AG08396 (cell line): ENCODE measurements at places on chromosomes 7 and 10.

- DNase-seq: no peak
These were observed 109.2 kb upstream of the TRIM24 start for GRCh38 chr7:138350701-138351357.

DNA sequence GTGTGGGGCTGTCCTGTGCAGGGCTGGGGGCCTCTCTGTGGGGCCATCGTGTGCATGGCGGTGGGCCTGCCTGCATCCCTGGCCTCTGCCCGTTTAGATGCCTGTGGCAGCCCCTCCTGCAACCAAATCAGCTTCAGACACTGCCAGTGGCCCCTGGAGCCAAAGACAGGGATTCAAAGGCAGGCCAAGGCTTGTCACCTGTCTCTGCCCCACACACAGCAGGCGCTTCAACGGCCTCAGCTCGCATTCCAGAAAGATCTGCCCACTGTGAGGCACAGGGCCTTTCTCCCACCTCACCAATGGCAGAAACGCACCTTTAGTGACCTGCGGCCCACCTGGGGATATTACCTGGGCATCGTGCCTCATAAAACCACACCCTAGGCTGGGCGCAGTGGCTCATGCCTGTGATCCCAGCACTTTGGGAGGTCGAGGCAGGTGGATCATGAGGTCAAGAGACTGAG, 46.0 kb downstream of the INSIG1 start:
- no peak for DNase-seq

DNA sequence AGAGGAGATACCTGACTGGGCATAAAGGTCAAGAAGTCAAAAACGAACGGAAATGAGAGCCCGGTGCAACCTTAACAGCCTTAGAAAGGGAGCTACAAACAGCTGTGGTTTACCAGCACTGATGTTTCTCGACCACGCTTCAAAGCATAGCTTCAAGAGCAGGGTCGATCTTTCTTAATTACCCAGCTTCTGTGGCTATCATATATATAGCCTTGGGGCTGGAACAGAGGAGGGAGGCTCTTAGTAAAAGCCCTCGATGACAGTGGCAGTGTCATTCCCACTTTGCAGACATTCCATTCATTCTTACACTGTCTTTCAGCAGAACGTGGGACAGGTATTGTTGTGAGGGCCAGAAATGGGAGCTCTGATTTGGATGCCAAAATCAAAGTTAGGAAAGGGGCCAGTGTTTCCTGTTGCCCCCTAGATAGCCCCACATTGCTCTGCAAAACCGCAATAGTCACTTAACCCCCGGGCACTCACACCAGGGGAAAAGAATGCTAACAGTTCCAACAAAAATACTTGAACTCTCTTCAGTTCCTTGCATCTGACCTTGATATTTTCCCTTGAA, 141.5 kb downstream of the MTPAP start:
- DNase-seq: no peak

- no peak for DNase-seq
These were observed 241.5 kb upstream of the PTER start for GRCh38 chr10:16195178-16195769.

- DNase-seq: no peak
These were observed 161.5 kb upstream of the ZNF804B start for GRCh38 chr7:88597941-88598425.

- DNase-seq: no peak
These were observed 66.6 kb downstream of the CAV1 start for GRCh38 chr7:116591202-116592040.

DNA sequence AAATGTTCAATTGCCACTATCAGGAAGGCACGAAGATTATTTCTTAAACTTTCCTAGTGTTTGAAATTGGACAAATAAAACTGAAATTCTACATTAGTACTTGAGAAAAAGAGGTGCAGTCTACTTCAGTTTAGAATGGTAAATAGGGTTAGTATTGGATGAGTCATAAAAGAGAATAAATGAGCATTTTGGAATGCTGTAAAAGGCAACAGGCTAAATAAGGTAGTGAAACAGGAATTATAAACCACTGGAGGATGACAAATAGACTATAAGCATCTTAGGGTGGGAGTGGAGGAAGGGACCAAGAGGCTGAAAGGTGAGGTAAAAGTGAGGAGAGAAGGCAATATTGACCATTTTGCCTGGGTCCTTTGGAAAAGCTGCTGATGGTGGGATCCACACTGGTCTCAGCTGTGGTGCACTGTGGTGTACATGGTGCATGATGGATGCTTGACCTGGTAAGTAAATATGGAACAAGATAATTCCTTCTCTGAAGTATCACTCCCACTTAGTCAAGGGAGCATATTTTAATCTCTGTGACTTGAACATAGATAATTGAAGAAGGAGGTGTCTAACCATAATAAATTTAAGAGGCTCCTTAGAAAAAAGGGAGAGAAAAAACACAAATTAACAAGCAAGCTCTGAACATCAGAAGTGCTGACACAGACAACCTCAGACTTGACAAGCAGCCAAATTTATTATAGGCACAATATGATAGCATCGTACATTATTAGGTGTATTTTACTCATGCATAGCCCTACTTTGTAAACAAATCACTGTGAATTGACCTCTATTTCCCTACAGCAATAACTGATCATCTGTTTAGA, 76.4 kb upstream of the SCIN start:
- no peak for DNase-seq

- DNase-seq: no peak
These were observed 242.2 kb upstream of the GRB10 start for GRCh38 chr7:51024867-51025266.

DNA sequence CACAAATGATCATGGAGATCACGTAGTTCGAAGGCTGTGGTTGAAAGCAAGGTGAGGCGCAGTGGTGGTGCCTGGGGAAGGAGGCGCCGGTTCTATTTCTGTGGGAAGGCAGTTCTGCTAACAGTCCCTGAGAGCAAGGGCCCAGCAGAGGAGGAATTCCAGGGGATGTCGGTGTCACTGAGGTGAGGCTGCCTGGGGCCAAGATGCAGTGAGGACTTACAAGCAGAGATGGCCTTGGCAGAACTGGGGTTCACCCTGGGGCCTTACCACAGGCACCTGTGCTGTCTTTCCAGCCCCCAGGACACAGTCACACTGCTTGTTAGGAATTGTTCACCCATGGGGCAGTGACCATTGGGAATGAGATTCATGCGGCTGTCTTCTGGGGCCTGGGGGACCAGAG, 26.7 kb downstream of the GBX1 start:
- DNase-seq: no peak

DNA sequence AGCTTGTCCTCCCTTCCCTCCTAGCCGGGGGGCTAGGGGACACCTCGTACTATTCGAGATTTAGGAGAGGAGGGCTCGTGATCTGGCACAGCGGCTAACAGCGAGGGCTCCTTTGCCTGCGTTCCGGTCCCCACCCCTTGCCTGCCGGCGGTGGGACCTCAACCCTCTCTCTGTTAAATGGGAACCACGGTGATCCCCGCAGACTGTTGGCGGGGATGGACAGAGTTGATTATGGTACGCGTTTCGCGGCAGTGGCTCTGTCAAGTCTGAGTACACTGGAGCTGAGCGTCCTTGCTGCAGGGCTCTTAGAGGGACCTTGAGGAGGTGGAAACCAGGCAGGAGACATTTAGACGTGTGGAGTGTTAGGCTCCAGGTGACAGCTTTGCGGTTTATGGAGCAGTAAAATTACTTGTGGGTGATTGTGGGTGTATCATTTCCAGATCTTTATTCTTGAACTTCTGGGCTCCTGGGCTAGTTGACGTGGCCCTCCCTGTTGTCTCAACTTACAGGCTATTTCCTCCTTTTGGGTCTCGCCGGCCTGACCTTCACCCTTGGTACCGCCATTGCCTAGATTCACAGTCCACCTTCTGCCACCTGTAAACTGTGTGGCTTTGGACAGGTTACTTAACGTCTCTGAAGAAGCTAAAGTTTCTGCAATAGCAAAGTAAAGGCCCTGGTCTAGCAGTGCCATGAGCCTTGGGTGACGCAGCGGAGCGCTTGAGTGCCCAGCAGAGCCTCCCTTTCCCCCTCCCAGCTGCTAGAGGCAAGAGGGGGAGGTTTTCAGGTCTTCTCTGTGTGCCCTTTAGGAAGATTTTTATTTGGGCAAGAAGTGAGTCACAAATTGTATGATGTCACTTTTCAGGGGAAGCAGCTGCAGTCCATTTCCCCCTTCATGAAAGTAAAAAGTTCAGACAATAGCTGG, 739 bp downstream of the CASP7 start:
- DNase-seq: peak; percentile 36

GRCh38 chr10:15738270-15738925, 18.7 kb upstream of the ITGA8 start:
- DNase-seq: no peak

DNA sequence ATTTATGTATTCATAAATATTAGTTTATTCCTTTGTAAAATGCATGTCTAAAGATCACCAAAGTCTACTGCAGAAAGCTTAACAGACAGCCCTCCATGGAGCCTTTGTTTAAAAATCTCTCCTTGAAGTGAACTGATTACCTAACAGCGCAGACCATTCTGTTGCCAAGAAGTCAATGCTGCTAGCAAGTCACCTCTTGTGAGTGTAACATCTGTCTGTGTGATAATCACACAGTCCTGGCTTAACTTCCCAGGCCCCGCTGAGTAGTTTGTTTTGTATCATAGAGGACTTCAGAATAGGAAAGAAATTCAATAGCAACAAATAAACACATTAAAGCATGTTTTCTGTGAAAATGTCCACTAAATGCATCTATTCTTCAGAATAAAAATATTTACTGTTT, 435.3 kb upstream of the IGFBP3 start:
- DNase-seq: no peak

DNA sequence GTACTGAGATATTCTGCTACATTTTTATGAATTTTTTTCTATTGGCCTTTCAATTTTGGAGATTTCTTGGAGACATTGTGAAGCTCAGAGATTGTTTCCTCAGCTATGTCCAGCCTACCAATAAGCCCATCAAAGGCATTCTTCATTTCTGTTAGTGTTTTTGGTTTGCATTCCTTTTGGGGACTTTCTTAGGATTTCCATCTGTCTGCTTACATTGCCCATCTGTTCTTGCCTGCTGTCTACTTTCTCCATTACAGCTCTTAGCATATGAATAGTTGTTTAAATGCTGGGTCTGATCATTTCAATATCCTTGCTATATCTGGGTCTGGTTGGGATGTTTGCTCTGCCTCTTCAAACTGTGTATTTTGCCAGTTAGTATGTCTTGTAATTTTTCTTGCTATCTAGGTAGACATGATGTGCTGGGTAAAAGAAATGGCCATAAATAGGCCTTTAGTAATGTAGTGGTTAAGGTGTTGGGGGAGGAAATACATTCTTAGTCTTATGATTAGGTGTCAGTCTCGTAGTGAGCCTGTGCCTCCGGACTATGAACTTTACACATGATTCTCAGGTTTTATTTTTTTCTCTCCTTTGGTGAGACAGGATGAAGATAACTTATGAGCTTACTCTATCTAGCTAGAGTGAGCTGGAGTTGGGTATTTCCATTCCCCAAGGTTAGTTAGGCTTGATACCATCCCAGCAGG, 32.6 kb upstream of the NME8 start:
- no peak for DNase-seq

DNA sequence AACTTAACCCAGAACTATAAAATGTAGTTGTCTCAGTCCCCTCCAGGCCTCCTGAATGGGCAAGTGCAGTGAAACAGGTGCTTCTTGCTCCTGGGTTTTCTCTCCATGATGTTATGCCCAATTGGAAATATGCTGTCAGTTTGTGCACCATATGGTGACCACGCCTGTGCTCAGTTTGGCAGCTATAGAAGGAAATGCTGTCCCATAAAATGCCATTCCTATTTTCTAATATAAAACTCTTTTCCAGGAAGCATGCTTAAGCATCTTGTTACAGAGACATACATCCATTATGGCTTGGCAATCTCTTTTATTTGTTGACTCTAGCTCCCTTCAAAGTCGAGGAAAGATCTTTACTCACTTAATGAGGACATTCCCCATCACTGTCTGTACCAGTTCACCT, 45.2 kb downstream of the FGFBP3 start:
- DNase-seq: no peak

DNA sequence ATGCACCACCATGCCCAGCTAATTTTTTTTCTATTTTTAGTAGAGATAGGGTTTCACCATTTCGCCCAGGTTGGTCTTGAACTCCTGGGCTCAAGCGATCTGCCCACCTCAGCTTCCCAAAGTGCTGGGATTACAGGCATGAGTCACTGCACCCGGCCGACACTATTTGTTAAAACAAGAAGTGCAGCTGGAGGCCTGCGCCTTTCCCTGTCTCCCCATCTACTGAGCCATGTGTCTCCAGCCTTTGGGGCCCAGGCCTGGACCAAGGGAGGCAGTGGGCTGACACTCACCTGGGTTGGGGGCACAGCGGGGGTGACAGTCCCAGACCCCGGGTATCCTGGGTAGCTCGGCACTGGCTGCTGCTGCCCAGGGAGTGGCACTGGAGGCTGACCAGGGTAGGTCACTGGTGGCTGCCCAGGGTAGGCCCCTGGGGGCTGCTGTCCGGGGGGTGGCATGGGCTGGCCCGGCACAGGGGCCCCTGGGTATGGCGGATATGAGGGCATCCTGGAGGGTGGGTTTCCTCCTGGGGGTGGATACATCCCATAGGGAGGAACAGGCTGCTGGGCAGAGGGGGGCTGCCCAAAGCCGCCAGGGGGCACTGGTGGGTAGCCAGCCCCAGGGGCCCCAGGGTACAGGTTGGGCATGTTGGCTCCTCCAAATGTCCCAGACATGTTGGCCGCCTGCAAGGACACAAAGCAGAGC, 36.3 kb downstream of the PLAC9 start:
- no peak for DNase-seq

- no peak for DNase-seq
These were observed 12.6 kb downstream of the IL15RA start for GRCh38 chr10:5964736-5965135.

DNA sequence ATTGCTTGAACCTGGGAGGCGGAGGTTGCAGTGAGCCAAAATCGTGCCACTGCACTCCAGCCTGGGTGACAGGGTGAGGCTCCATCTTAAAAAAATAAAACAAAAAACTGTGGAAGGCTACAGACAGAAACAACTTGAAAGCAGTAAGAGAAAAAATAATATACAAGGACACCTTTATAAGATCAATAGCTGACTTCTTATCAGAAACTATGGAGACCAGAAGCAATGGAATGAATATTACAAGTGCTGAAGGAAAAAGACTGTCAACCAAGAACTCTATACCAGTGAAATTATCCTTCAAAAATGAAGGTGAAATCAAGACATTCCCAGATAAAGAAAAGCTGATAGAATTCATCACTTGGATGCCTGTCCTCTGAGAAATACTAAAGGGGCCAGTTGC, 49.0 kb downstream of the RBAK start:
- DNase-seq: no peak

- no peak for DNase-seq
These were observed 295.1 kb downstream of the RPS24 start for GRCh38 chr10:78328592-78329404.

DNA sequence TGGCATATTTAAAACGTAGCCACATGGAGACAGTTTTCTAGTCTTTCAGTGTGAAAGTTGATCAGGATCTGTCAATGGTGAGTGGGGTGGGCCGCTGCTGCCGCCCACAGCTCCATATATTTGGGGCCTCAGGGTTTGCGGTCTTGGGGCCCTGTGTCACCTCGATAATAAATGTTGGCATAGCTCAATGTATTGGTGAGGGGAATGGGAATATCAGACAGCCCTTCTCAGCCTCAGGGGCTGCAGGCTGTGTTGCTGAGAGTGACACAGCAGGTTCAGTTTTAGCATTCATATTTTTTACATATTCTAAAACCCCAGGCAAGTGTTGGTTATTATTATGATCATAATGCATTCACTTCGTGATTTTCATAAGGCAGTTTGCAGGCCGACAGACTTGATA, 5.3 kb downstream of the CDH23 start:
- no peak for DNase-seq
